ENCODE measurements at places on chromosomes 6 and 20. TPM values are rescaled to one million over a fixed set of nuclear protein-coding genes. Genes with fewer than 3 reads are reported as not detected.

LTB gene
- total RNA-seq: not detected

UNC5CL gene
- total RNA-seq: 4.5 TPM

SDHAF4 gene
- 8.4 TPM for total RNA-seq

BTN1A1 gene
- 7.3 TPM for total RNA-seq

SLC32A1 gene
- not detected for total RNA-seq

PNLDC1 gene
- total RNA-seq: 0.32 TPM

SESN1 gene
- total RNA-seq: 25.3 TPM

PNPLA1 gene
- 0.25 TPM for total RNA-seq

VSX1 gene
- total RNA-seq: not detected

RIMS4 gene
- 9.0 TPM for total RNA-seq

DEFB123 gene
- not detected for total RNA-seq

KCNS1 gene
- not detected for total RNA-seq

All from Caco-2 (cell line).